GM23338 (cell line): ENCODE measurements at places on chromosomes 4 and X. TPM values are rescaled to one million over a fixed set of nuclear protein-coding genes. Genes with fewer than 3 reads are reported as not detected.

DNA sequence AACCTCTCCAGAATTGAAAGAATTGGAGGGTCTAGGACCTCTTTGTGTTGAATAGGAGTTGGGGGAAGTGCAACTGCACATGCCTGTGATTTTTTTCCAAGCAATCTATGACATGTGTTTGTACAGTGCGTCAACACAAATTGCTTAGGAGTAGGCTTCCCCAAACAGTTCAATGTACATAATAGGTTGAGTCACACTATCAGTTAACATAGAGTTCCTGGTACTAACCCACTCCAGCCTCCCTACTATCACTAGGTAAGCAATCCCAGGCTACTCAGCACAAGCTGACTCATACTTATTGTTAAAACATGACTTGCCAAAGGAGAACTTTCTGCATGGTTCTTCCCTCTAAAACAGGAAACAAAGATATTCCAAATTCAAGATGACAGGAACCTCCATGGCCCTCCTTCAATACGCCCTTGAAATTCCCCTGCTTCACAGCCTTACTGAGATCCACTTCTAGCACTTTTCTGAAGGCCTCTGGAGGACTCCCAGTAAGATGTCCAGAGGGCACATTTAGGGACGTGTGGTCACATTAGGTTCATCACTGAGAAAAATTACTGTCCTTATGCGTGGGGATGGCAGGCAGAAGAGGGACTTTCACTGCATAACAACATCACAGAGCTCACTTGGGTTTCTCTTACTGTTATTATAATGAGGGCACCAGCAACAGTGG lies 8.4 kb upstream of the VSIG1 start:
- DNase-seq = no peak
- H3K27me3 ChIP-seq = no peaks in the 10 kb centered on the region
- no peaks in the 10 kb centered on the region for H3K36me3 ChIP-seq
- no peak overlapping the region for H3K4me3 ChIP-seq
- H3K4me1 ChIP-seq = no peaks in the 10 kb centered on the region

DNA sequence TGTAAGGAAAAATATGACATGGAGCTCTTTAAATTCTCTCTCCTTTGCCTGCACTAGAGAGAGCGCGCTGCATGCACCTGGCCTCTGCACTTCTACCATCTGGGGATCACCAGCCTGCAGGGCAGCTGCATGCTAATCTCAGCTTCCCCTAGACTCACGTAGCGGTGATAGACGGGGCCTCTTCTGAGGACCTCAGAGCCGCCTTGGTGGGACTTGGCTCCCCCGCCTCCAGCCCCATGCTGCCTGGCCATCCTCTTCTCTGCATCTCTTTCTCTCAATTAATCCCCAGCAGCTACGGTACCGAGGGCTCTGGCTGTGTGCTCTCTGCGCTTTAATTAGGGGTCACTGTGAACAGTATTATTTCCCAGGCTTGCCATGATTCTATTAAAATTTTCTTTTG lies 52.8 kb upstream of the PSAPL1 start:
- no peak overlapping the region for H3K27ac ChIP-seq
- H3K4me1 ChIP-seq = no peaks in the 10 kb centered on the region
- no peak for DNase-seq
- no peaks in the 10 kb centered on the region for H3K36me3 ChIP-seq
- no peaks in the 10 kb centered on the region for H3K27me3 ChIP-seq

DNA sequence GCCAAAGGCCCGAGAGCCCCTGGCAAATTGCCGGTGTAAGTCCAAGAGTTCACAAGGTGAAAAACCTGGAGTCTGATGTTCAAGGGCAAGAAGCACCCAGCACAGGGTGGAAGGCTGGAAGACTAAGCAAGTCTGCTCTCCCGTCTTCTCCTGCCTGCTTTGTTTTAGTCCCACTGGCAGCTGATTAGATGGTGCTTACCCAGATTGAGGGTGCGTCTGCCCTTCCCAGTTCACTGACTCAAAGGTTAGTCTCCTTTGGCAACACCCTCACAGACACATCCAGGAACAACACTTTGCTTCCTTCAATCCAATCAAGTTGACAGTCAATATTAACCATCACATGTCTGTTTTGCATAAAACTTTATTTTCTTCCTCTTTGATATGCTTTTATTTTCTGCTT lies 157.4 kb downstream of the HS3ST1 start:
- no peak for DNase-seq
- no peaks in the 10 kb centered on the region for H3K36me3 ChIP-seq
- H3K4me1 ChIP-seq = no peaks in the 10 kb centered on the region
- H3K4me3 ChIP-seq = no peak overlapping the region
- H3K27ac ChIP-seq = no peak overlapping the region

The APLN gene
- 0.37 and 0.60 TPM in 2 replicates for polyA plus RNA-seq

The BEND4 gene
- 13.0 and 13.5 TPM in 2 replicates for polyA plus RNA-seq

The PRSS12 gene
- 4.1 and 5.5 TPM in 2 replicates for polyA plus RNA-seq
